Hippocampal formation (tissue), 2 donors: ENCODE measurements at places on chromosomes 2 and 18.
A peak's percentile ranks its signal among the peaks of the same experiment; 100 is the strongest.

GRCh38 chr2:9488583-9489547, 14.5 kb downstream of the IAH1 start:
- no peak for DNase-seq

DNA sequence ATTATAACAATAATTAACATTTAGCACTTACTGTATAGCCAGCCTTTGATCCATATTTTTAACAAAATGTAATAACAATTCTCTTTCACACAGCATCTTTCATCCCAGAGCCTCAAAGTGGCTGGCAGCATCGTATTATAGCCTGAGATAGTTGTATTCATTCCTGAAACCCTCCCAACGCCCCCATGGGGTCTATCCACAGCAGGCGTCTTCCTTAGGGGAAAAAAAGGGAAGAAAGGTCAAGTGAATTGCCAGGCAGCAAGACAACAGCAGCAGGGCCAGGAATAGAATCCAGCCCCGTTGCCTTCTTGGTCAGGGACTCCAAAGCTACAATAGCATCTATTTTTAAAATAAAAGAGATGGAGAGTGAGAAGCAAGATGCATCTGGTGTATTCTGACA, 424.4 kb upstream of the ID2 start:
- no peak for DNase-seq

DNA sequence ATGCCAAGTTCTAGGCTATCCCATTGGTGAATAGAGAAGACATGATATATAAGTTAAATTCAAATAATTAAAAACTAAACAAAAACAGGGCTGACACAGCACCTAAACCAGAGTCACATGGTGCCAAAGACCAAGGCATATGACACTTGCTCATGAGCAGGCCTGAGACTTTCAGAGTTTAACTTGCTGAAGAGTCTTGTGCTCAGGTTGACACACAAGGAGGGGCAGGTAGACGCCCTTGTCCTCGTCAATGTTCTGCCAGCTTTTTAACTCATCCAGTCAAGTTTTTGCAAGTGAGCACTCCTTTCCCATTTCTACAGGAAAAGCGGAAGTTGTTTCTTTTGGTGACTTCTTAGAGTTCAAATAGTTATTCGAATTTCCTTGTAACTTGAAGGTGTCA, 289.7 kb downstream of the CYRIA start:
- DNase-seq = no peak

DNA sequence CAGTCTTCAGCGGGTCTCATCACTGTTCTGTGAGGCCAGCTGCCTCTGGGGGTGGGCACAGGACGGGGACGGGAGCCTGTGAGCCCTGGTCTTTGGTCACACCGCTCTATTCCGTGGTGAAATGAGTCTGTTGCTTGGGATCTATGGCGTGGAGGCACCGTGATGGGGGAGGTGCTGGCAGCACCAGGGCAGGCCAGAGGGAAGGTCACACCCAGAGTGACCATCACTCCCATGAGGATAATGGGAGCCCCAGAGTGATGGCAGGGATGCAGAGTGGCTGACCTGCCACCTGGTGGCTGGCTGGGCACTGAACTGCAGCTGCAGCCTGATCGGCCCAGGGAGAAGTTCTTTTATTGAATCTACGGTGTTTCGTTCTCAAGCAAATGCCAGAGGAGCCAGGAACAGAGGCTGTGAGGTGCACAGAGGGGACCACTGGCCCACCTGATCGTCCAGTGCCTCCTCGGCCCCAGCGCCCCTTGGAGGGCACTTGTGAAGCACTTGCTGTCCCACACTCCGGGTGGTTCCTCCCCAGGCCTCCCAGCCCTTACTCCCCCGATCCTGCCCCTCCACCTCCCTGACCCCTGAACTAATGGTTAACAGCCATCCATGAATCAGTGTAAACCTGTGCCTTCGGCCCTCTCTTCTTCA, 17.9 kb downstream of the KCNIP3 start:
- peak; percentile 68 for DNase-seq

DNA sequence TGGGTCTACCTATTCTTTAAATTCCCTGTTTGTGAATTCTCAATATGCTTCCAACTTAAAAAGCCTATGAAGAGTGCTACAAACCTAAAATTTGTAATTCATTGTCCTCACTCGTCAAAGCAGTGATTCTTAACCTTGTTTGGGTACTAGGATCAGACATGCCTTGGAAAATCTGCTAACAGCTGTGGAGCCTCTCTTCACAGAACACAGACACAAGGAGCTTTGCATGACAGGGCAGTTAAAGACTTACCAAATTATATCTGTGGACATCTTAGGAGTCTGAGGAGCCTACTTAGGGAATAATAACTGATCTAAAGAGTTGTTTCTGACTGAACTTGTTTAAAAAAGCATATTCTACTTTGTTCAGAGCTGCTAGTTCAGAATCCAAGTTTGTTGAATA, 38.1 kb downstream of the TMEM87B start:
- no peak for DNase-seq

DNA sequence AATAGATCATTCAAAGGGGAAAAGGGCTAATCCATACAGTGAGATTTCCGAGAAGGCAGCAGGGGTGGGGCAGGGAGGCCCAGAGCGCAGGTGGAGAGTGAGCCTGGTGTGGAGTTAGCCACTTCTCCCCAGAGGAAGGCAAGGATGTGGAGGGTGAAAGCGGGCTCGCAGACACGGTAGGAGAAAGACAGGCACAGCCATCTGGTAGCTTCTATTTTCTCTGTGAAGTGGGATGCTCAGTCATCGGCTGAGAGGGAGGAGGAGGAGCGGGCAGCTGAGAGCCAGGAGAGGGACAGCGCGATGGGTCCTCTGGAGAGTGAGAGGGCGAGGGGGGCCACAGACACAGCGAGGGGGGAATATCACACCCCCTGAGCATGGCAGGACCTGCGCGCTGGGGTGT, 153.3 kb upstream of the NDUFV2 start:
- no peak for DNase-seq

DNA sequence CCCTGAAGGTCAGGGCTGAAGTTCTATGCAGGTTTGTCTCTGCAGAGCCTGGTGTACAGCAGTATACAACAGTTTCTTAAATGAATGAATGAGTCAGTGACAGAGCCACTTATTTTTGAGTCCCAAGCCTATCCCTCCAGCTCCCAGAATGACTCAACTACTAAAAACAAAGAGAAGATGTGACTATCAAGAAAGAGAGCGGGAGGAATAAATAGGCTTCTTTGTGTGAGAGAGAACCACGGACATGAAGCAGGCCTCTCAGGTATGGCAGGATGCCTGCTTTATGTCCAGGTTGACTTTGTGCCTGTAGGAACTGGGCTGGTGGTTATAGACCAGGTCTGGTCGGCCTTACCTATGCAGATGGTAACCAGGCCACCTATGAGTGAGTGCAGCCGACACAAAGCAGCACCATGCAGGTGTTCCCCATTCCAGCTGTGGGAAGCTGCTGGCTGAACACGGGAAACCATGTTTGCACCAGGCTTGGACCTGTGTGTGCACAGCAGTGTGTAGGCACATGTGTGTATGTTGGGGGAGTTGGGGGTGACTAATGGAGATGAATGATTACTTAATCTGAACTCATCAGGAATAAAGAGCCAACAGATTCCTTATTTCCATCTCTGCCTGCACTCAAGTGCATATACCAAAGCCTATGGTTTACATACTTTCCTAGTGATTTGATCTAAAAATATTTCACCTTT, 171.0 kb downstream of the OSR1 start:
- DNase-seq = no peak

DNA sequence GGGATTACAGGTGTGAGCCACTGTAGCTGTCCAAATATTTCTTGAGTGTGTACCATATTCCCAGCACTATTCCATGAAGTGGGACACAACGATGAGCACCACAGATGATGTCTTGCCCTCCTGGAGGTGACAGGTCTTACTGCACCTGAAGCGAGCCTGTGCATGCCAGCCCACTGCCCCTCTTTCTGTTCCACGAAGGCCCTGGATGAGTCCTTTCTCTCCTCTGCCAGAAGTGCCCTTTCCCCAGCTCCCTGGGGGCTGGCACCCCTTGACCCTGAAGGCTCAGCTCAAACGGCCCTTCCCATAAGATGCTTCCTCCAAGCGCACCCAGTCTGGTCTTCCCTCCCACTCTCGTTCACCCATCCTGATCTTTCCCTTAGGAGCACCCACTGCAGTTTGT, 5.5 kb downstream of the ATP6V1B1 start:
- no peak for DNase-seq

GRCh38 chr18:2572892-2573291, 1.5 kb downstream of the NDC80 start:
- no peak for DNase-seq

GRCh38 chr2:173264603-173265366, 89.9 kb upstream of the CDCA7 start:
- peak; percentile 3 for DNase-seq

DNA sequence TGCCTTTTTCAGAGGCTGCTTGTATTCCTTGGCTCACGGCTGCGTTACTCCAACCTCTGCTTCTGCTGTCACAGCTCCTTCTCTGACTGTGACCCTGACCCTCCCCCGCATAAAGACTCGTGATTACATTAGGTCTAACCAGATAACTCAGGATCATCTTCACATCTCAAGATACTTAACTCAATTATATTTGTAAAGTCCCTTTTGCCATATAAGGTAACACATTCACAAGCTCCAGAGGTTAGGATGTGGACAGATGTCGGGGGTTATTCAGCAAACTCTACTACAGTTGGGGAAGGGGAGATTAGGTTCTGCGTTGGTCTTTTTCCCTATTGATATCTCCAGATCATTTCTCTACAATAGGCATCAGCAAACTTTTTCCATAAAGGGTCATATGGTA, 76.9 kb downstream of the EVA1A start:
- DNase-seq = no peak

DNA sequence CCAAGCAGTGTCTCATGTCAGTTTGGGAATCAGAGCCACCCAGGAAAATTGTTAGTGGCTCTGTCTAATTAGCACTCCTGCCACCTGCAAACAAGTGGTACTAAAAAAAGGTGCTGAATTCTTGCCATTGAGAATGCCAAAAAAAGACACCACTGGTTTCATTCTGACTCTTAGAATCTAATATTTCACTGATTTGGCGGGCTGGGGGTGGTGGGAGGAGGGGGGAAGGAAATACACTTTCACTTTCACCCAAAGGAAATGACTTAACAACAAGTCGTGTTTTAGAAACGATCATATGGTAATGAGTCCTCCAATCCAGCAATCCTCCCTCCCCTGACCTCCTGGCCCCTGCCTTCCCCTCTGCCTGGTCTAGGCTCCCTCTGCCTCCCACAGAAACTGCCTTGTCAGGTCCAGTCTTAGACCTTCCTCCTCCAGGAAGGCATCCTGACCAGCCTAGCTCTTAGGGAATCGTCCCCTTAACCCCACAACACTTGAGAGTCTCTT, 4.4 kb upstream of the KLHL29 start:
- no peak for DNase-seq

DNA sequence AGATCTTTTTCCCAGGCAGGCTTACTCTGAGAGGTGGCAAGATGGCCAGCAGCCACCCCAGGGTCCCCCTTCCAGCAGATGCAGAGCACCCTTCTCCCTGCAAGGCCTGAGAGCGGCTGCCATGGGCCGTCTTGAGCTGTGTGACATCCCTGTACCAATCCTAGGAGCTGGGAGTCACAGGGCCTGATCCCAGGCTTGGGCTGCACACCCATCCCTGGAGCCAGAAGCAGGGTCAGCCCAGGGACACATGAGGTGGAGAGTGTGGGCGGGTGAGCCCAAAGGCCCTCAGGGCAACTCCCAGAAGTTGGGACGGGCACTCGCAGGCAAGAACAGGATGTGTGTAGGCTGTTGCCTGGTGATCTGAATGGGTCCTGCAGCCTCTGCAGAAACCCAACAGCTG, 40.5 kb downstream of the CROCC2 start:
- no peak for DNase-seq

- DNase-seq = no peak
Observed at GRCh38 chr18:63894106-63894772, 6.7 kb downstream of the SERPINB2 start.
